Epithelial cell of umbilical artery (primary cell): ENCODE measurements at places on chromosomes 1 and 21. TPM values are rescaled to one million over a fixed set of nuclear protein-coding genes. Genes with fewer than 3 reads are reported as not detected.

The C1QC gene
- not detected in 2 replicates for total RNA-seq

The MRAP gene
- total RNA-seq: not detected in 2 replicates

The LCE1F gene
- not detected in 2 replicates for total RNA-seq

The TLCD4 gene
- under 0.01 TPM in 1 of 2 replicates, not detected in the other for total RNA-seq

The CATSPERE gene
- 0.30 and 0.65 TPM in 2 replicates for total RNA-seq

The PTGER3 gene
- total RNA-seq: under 0.01 and 0.32 TPM in 2 replicates

The PLPPR4 gene
- total RNA-seq: not detected in 2 replicates

The CFAP74 gene
- not detected in 2 replicates for total RNA-seq

The OVAAL gene
- total RNA-seq: not detected in 2 replicates

The BLACAT1 gene
- total RNA-seq: not detected in 2 replicates

The PLA2G5 gene
- total RNA-seq: 0.32 and 0.46 TPM in 2 replicates

The PYCR2 gene
- 37.7 and 46.8 TPM in 2 replicates for total RNA-seq

The MPL gene
- total RNA-seq: not detected in 2 replicates

The SYCP1 gene
- total RNA-seq: not detected in 2 replicates

The C8A gene
- not detected in 2 replicates for total RNA-seq

The PAQR6 gene
- total RNA-seq: under 0.01 and 0.15 TPM in 2 replicates

The DCST2 gene
- total RNA-seq: not detected in 2 replicates

The C1orf105 gene
- not detected in 2 replicates for total RNA-seq

The POTED gene
- not detected in 2 replicates for total RNA-seq

The UTS2 gene
- total RNA-seq: under 0.01 TPM in 1 of 2 replicates, not detected in the other

The THEM5 gene
- total RNA-seq: not detected in 2 replicates

The SPRR4 gene
- not detected in 2 replicates for total RNA-seq

The IFNLR1 gene
- not detected in 2 replicates for total RNA-seq

The TRAF3IP3 gene
- under 0.01 TPM in 1 of 2 replicates, not detected in the other for total RNA-seq

The FCER1G gene
- not detected in 2 replicates for total RNA-seq

The FCGR3B gene
- not detected in 2 replicates for total RNA-seq

The CA6 gene
- total RNA-seq: not detected in 2 replicates

The BACH1 gene
- 30.4 and 33.5 TPM in 2 replicates for total RNA-seq

The OR2T10 gene
- total RNA-seq: not detected in 2 replicates

The TCEA3 gene
- total RNA-seq: 0.32 and 0.91 TPM in 2 replicates

The ACTA1 gene
- not detected in 2 replicates for total RNA-seq

The S100A12 gene
- not detected in 2 replicates for total RNA-seq

The DENND2C gene
- 0.15 and 0.65 TPM in 2 replicates for total RNA-seq

The CHD5 gene
- under 0.01 TPM in 1 of 2 replicates, not detected in the other for total RNA-seq

The SPRR5 gene
- not detected in 2 replicates for total RNA-seq

The CELA2B gene
- not detected in 2 replicates for total RNA-seq

The LRRC7 gene
- total RNA-seq: under 0.01 TPM in 1 of 2 replicates, not detected in the other

The FMO1 gene
- not detected in 2 replicates for total RNA-seq

The CAPN8 gene
- not detected in 2 replicates for total RNA-seq
